Skin of body (tissue), 3 donors: ENCODE measurements at places on chromosomes 12 and 14.

GRCh38 chr14:94008234-94008633 lies 11.1 kb downstream of the CCDC197 start:
- DNase-seq, result no peak

DNA sequence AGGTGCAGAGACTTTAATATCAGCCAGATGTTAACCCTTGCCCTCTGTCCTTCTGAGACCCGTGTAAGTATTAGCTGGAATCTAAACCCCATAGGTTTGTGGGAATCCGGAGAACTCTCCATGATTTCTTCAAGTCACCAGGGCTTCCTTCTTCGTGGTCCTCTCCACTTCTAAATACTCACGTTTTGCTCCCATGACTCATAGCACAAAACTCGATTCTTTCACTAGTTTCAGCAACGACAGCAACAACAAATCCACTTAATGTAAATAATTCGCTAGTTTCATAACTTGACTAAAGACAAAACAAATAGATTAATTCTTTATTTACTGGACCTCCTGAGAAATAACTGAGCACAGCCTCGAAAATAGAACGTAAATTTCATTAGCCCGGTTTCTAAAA lies 4.4 kb upstream of the CLEC2A start:
- DNase-seq, result no peak

- no peak for DNase-seq
Observed at GRCh38 chr12:98754095-98754494, 109.0 kb downstream of the APAF1 start.

DNA sequence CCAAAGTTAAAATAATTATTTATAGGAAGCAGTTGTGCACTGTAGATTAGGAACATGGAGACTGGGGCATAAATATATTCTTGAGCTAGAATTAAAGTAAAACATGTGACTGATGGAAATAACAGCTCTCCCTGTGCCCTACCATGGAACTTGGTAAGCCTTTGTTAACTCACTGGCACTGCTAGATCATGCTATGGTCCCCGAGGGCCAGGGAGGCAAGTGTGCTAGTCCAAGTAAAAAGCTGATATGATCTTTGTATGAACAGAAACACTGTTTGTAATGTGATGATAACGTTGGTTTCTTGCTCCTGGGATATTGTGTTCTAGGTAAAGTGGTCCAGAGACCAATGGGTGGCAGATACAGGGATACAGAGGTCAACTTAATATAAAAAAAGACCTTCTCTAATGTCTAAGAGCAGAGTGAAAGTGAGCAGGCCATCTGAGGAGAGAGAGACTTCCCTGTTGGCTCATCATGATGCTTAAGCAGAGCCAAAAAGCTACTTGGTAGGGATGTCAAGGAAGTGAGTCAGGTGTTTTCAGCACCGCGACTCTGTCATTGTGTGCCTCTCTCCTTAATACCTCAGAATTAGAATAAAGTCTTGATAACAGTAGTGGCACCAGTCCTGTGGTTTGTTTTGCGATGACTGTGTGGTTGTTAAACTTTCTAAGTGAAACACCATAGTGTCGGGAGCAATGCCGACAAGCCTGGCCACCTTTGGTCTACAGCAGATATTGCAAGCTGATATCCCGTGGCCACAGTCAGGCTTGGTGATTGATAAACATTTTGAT lies 27.6 kb downstream of the BICD1 start:
- no peak for DNase-seq

GRCh38 chr12:114450019-114450418 lies 44.1 kb upstream of the TBX5 start:
- no peak for DNase-seq

- DNase-seq, result no peak
Observed at GRCh38 chr12:124071075-124071443, 98.0 kb downstream of the ZNF664 start.

DNA sequence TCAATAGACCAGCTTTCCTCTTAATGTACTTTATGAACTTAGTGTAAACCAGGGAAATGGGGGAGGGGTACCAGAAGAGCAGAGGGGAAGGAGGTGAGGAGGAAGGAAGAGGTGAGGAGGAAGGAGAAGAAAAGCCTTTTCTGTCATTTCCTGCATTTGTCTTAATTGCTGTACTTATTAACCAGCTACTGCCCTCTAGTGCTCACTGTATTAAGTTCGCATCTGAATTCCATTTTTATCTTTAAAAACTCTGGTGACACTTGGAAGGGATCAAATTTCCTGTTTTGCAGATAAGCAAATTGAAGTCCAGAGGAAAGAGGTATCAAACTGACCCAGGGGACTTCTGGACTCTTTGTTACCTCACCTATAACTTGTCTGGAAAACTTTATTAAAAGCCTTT lies 22.2 kb downstream of the MANSC1 start:
- peak; percentile 33 for DNase-seq

DNA sequence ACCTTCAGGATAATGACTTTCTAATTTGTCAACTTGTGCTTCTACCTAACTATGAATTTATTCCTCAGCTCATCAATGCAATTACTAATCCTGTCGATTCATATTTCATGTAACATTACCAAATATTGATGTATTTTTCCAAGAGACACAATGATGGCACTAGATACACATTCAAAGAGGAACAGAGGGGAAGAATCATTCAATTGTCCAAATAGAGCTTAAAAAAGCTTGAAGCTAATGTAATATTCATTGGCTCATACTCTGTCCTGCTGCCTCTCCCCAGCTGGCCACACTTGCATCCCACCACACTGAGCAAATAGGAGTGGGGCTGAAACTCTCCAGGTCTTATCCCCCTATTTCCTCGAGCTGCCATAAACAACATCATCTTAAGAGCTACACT lies 9.3 kb downstream of the TESPA1 start:
- no peak for DNase-seq

DNA sequence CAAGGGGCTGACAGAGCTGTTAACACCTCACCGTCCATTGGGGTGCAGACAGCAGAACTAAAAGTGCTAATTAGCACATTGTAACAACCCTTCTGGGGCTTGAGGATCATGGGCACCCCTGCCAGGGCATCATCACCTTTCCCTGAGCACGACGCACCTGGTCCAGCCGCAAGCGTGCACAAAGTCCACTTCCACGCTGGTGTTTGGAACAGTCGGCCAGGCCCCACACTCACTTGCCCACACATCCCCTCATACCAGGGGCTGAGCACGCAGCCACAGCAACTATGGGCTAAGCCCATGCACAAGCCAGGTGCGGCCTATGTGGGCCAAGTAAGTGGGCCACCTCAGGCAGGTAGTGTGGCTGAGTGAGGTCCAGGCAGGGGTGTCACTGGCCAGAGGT lies 148.7 kb downstream of the CCDC59 start:
- DNase-seq, result no peak

DNA sequence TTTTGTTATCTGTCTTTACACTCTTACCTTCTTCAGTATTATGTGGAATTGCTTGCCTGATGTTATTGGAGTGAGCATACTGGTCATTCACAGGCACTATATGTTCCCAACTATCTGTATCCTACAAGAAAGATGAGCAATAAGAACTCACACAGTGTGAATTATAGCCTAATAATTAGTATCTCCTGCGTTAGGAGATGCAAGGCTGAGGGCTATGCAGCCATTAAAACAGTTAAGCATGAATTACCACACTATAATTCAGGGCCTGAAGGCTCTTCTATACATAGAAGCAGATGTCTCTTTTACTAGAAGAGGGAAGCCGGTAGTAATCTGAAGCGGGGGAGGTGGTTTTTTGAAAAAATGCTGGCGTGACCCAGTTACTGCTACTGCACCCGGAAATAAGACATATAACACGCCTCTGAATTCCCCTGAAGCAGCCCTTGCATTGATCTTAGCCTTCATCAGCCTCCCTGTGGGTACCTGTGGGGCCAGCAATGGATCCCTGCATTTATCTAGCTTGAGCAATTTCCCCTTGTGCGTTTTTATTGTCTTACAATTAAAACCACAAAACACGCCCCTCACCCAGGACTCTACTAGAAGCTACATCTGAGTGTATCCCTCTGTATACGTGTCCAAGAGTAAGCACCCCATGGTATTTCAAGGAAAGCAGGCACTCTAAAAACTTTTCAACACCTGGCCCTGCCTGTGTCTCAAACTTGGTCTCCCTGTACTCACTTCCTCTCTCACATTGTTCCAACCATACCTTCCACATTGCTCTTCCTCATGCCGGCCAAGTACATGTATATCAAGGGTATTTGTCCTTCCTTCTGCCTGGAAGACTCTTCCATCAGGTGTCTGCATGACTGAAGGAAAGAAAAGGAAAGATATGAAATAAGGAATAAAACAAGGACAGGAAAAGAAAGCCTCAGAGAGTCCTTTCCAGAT lies 210.9 kb upstream of the ARID2 start:
- DNase-seq, result no peak

- DNase-seq, result no peak
Observed at GRCh38 chr12:2773199-2773875, 21.4 kb upstream of the FKBP4 start.

GRCh38 chr12:88677464-88677863 lies 97.2 kb upstream of the KITLG start:
- no peak for DNase-seq

DNA sequence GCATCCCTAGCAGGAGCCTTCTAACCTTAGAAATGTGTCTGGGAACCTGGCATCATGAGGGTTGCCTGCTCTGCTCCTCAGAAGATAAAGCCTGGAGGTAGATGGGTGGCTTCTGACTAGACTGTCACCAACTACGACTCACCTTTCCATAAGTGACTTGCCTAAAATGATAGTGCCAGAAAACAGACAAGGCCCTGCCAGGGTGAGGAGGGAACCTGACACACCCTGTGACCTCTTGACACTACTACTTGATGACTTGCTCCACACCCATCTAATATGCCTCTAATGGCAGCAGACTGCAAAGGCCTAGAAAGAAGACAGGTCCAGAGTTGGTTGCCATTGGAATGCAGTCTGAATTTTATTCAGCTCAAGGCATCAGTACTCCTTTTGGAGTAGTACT lies 9.4 kb downstream of the RNF41 start:
- no peak for DNase-seq

GRCh38 chr12:27179400-27180214 lies 64.5 kb upstream of the STK38L start:
- peak; percentile 27 for DNase-seq

DNA sequence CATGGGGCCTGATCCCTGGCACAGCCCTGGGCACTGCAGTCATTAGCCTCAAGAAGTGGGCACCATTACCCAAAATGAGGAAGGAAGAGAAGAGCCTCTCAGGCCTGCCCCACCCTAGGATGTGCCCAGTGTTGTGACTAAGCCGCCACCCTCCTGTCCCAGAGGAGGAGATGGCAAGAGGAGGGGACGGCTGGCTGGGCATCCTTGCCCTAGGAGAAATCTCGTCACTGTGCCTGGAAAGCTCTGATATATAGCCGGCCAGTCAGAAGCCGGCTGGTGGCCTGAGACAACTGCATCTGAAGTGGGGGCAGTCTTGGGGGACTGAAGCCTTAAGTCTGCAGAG lies 115.2 kb downstream of the LGMN start:
- no peak for DNase-seq

DNA sequence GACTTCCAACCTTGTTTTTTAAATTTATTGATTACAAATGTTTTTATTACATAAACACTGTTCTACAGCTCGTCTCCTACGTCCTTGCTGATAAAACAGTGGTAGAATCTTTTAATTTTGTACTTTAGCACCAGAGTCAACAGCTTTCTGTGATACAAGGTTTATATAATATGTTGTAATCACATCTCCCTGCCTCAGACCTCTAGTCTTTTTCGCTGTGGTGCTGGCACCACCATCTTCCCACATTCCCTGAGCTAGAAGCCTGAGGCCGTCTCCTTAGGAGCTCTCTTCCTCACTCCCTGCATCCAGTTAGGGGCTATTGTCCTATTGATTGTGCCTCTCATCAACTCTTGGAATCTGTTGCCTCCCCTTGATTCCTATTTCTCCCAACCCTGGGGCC lies 17.1 kb downstream of the MTHFD1 start:
- no peak for DNase-seq

- DNase-seq, result no peak
Observed at GRCh38 chr12:7144414-7145120, 14.4 kb downstream of the CLSTN3 start.

DNA sequence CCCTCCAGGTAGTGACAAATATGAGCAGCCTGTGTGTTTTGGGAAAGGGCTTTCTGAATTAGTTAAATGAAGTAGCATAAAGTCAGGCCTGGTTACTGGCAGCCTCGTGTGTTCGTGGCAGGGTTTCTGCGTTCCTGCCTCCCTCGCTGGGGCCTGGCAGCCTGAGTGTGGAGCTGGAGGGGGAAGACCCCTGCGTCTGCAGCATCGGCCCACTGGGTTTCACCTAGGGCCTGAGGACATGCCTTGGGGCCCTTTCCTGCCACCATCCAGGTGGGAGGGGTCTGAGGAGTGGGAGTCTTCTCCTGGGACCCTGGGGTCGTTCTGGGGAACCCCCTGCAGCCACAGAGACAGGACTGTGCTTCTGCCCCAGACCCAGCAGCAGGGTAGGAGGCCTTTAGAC lies 20.4 kb upstream of the AMN start:
- no peak for DNase-seq

GRCh38 chr12:127980585-127980984 lies 286.4 kb upstream of the TMEM132C start:
- DNase-seq, result no peak

DNA sequence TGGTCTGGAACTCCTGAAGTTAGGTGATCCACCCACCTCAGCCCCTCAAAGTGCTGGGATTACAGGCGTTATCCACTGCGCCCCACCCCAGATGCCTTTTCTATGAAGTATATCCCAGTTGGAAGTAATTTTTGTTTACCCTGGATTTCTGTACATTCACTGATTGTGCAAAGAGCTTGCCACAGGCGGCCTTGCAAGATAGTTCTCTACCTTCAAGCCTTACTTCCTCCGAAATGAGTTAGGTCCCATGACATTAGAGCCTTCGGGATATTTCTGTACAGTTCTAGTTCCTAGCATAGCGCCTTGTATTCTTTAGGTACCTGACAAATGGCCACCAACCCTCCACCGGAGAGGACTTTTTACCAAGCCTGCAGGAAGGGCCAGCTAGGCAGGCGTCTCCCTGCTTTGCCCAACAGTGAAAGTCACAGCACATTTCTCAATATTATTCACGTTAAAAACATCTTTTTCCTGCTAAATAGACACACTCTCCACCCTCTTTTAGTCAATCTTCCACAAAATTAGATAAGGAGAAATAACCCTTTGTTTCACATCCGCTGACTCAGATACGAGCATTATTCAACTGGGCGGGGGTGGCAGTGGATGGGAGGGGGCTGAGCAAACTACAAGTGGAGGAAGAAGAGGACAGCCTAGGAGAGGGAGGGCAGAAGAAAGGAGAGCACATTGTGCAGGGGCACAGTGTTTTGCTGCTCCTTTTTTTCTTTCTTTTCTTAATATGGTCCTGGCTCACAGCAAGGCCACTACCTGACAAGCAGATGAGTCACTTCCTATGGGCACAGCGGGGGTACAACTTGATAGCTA lies 40.0 kb upstream of the CAPRIN2 start:
- DNase-seq, result no peak

GRCh38 chr12:47648056-47648579 lies 57.7 kb downstream of the RPAP3 start:
- no peak for DNase-seq
